Left kidney (tissue), 8 donors: ENCODE measurements at places on chromosomes 7 and 10.
A peak's percentile ranks its signal among the peaks of the same experiment; 100 is the strongest.

GRCh38 chr7:39746103-39746819 lies 122.9 kb downstream of the RALA start:
- DNase-seq = peak; percentile 79

DNA sequence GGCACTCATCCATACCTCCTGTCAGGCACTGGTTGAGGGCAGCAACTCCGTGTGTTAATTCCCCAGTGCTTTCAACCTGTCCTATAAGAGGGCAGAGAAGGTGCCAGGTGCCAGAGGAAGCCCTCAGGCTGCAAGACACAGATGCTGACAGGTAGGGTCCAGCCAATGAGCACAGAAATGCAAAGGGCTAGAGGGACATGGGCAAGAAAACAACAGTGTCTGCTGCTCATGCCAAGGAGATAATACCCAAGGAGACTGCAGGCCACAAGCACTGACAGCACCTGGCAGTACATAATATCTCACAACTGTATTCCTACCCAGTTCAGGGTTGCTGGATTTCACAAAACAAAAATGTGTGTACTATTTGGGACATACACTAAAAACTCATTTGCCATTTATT lies 38.4 kb upstream of the TM9SF3 start:
- DNase-seq = no peak

- no peak for DNase-seq
Measured at GRCh38 chr7:37348982-37349381, 99.7 kb downstream of the ELMO1 start.

DNA sequence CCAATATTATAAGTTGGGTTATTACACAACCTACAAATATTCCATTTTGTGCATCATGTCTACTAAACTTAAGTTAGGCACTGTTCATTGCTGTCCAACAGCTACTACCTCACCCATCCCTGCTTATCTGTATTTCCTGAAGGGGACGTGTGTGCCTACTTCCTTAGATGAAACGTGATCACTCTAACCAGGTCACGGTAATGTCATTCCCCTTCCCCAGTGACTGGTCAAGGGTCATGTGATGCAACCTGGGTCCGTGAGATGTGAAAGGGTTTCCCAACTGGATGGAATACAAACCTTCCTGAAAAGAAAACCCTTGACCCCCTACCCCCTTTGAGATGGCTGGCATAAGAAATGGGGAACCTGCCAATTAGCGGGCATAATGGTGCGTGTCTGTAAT lies 1.6 kb upstream of the NSMCE4A start:
- no peak for DNase-seq

GRCh38 chr7:95190515-95190914 lies 133.8 kb downstream of the PON1 start:
- DNase-seq = no peak

DNA sequence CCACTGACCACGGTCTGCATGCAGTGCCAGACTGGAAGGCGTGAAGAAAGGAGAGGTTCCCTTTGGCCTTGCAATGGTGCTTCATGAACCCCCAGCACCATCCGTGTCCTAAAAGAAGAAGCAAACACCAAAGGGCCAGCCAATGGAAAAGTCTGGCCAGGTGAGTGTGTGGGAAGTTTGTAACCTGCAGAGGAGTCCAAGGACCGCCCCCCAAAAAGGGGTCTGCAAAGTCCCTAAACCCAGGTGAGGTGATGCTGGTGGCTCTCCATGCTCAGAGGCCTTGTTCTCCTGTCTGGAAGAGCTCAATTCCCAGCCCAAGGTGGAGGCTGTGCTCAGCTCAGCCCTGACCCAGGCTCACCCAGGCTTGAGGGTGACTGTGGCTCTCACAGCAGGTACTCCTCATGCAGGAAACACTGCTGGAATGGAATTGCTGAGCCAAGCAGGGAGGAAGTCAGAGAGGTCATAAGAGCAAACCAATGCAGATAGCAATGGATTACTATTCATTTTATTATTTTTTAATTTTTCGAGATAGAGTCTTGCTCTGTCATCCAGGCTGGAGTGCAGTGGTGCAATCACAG lies 52.4 kb upstream of the NANOS1 start:
- no peak for DNase-seq

DNA sequence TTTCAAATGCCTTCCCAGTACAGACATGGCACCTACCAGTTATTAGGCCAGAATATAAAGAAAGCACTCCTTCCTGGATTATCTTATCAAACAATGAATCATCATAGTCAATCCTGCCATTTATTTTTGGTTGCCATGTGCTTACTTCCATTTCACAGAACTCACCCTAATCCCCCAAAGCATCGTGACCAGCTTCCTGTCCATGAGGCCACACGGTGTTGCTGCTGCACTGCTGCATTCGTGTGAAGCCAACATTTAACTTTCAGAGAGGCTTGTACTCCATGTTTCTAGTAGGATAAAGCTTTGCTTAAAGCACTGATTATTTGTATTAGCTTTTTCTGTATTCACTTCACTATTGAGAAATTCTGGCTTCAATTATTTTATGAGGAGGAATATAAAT lies 14.4 kb downstream of the COL28A1 start:
- no peak for DNase-seq

GRCh38 chr10:95579835-95580535 lies 18.8 kb upstream of the SORBS1 start:
- DNase-seq = no peak

GRCh38 chr10:105974803-105975456 lies 1189.6 kb downstream of the SORCS1 start:
- DNase-seq = no peak

DNA sequence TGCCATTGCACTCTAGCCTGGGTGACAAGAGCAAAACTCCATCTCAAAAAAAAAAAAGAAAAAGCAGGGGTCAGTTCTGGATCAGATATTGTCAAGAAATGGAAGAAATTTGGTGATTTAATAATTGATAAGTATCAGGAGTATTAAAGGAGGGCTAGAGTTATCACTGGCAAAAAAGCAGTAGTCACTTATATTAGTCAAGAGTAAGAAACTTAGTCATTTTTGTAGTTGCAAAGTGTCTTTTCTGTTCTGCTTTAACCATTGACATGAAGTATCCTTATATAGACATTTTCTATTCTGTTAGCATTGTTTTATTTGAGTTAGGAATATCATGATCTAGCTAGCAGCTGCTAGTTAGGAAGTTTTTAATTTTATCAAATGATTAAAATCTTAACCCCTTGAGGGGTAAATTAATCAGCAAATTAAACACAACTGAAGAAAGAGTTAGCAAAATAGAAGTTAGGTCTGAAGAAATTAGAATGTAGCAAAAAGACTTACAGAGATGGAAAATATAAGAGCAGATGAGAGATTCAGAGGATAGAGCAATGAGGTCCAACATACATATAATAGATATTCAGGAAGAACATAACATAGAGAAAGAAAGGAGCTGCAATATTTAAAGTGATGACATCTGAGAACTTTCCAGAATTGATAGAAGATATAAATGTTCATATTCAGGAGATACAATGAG lies 7.3 kb upstream of the CCDC6 start:
- DNase-seq = no peak

DNA sequence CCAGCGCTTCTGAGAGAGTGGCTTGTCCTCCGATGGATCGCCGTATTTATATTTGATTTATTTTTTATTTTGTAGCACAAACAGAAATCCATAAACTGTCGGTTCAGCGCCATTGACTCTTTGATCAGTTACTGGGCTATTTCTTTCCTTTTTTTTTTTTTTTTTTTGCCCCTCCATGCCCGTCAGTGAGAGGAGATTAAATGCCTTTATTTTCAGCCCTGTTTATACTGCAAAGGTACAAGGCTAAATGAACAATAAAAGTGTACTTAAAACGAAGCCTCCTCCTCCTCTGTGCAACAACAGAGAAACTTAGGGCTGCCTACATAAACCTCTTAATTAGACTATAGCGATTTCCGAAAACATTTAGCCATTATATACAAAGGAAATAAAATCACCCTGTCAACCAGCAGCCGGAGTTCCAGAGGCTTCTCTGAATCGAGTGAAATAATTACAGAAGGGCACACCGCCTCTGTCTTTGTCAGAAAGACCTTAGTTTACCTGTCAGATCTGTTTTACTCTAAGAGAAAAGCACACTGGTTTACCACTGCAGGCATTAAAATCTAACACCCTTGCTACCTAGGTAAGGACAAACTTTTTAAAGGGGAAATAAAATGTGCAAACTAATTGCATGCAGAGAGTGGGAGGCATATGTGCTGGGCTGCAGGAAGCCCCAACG lies 3.5 kb downstream of the EBF3 start:
- DNase-seq = no peak

- no peak for DNase-seq
Measured at GRCh38 chr7:134302120-134302519, 14.6 kb downstream of the SLC35B4 start.

GRCh38 chr7:46932306-46932675 lies 649.6 kb downstream of the TNS3 start:
- DNase-seq = no peak

DNA sequence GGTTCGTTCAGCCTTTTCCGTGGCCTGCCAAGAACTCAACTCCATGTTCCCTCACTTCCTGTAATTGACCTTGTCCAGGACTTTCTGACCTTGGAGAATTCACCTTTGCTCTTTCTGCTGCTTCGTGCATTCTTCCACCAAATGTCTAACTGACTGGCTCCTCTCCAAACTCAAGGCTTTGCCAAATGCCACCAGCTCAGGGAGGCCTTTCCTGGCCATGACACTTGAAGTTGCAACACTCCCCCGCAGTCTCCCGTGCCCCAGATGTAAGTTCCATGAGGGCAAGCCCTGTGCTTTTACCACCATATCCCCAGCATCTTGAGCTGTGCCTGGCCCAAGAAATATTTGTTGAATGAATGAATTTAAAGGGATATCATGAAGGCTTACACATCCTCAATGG lies 238.4 kb downstream of the ARHGAP21 start:
- no peak for DNase-seq

GRCh38 chr7:96720843-96721242 lies 11.2 kb upstream of the SEM1 start:
- DNase-seq = no peak

- no peak for DNase-seq
Measured at GRCh38 chr10:79627075-79627474, 16.3 kb downstream of the SFTPA1 start.

DNA sequence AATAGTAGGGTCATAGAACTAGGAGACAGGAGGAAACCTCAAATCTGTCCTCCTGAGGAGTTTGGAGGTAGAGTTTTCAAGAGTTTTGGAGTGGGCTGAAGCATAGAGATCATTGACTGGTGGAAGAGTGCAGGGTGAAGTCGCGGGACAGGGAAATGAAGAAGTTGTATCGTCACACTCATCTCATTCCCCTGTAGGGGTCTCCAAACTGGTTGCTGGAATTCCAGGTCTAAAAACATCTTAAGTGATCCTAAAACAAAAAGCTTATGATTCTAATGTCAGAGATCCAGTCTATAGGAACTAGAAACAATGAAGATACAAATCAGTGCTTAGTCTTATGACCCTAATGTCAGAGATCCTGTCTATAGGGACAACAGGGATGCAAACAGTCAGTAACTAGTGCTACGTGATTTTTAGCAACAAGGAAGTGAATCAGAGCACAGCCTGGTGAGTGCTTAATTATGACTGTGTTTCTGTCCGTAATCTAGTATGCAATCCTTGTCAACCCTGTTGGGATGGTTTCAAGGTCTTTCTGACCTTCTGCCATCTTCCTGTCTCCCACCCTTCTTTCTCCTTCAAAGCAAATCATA lies 139.4 kb downstream of the SKIDA1 start:
- DNase-seq = no peak

DNA sequence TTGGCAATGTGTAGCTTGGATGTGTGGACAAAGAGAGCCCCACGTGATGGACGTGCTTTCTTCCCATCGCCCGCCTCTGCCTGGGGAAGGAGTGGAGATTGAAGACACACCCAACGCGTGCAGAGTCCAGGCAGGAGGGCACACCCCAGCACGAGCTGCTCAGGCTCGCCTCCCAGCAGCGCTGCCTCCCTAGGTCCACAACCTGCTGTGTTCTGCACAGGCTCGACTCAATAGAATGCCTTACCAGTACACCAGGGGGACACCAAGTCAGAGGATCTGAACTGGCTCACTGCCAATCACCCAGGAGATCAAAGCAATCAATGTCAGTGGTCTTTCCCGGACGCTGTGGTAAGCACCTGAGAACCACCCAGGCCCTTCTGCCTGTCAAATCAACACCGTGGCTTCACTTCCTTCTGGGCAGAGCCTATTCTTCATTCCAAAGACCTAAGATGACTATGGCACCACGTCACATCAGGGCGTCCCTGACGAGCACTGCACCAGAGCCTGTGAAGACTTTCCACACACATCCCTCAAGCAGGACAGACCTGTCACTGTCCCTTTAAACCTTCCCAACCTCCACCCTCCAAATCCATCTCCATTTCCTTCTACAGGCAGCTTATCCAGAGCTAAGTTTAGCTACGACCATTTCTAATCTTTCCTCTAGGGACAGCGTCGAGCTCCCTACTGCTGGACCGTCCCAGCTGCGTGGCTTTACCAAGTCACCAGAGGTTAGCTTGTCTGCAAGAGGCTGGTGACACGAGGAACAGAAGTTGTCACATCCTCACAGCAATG lies 72.3 kb downstream of the AMZ1 start:
- DNase-seq = peak; percentile 46

DNA sequence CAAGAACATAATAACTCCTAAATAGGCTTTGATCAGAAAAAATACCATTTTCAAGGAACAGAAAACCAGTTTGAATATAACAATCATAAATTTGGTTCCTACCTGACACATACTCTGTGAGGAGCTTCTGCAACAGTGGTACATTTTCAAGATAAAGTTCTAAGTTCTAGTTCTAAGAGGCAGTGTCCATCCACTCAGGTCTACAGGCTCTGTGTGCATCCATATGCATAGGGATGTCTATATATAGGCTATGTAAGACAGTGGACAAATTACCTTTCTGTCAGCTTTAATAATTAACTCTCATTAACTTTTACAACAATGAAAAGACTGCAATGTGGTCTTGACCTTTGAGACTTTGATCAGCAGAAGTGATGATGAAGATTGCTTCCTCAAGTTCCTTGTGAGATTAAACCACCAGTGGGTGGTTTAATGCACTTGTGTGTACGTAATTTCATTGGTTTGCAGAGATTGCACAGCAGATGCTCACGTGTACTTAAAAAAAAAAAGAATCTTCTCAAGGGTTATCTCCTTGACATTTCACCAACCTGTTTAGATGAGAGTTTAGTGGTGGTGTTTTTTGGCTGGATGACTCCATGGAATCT lies at the start of gene SLC26A3:
SLC26A3 (minus strand) TSS at position 215 of the 602 bp plus-strand sequence. CDS start 8,714 bp downstream, outside the sequence.
- no peak for DNase-seq

DNA sequence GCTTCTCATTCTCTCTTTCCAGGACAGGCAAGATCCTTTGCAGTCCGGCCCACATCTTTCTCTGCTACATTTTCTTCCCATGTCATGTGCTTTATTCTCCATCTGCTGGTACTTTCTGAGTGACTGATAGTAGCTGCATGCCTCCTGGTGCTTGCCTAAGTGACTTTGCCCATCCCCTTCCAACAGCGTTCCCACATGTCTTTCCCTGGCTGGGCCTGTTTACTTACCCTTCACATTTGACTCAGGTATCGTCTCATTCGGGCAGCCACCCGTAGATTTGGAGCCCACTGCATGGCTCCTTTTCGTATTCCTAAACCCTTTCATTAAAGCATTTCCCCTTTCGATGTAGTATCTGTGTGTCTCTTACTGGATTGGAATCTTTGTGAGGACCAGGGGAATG lies 24.6 kb downstream of the TYW1 start:
- no peak for DNase-seq

GRCh38 chr7:151062399-151063211 lies 3.2 kb downstream of the SLC4A2 start:
- peak; percentile 77 for DNase-seq

- DNase-seq = no peak
Measured at GRCh38 chr7:14685167-14685566, 217.4 kb downstream of the DGKB start.
